Nephron progenitor cell (in vitro differentiated cells): ENCODE measurements at places on chromosomes 5 and 9.

GRCh38 chr5:161311146-161311708 lies 235.3 kb downstream of the GABRB2 start:
- no peak for DNase-seq

GRCh38 chr9:105299190-105299854 lies 54.9 kb downstream of the SLC44A1 start:
- DNase-seq, result no peak

GRCh38 chr5:54259090-54259489 lies 51.3 kb downstream of the ARL15 start:
- no peak for DNase-seq

GRCh38 chr5:115168829-115169486 lies 750 bp downstream of the TRIM36 start:
- DNase-seq, result peak; percentile 42

- no peak for DNase-seq
These were observed 5.1 kb downstream of the POLR3G start for GRCh38 chr5:90479611-90480385.

DNA sequence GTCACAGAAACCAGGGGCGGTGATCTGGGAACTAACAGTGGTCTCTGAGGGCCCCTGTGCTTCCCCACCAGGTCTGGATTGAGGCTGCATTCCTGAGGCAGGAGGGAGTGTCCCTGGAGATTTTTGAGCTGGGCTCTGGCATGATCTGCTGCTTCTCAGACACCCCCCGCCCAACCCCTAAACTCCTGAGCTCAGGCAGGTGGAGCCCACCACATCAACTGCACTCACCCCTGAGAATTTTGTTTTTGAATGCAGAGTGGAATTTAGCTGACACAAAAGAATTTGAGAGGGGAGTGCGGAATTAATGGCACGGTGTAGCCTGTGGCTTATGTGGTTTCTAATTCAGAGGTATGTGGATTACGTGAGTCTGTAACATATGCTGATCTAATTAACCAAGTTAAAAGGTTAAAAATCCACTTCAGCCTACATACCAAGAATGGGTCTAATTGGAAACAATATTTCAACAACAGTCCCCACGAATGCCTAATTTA lies 23.9 kb upstream of the CTSL start:
- peak; percentile 37 for DNase-seq

DNA sequence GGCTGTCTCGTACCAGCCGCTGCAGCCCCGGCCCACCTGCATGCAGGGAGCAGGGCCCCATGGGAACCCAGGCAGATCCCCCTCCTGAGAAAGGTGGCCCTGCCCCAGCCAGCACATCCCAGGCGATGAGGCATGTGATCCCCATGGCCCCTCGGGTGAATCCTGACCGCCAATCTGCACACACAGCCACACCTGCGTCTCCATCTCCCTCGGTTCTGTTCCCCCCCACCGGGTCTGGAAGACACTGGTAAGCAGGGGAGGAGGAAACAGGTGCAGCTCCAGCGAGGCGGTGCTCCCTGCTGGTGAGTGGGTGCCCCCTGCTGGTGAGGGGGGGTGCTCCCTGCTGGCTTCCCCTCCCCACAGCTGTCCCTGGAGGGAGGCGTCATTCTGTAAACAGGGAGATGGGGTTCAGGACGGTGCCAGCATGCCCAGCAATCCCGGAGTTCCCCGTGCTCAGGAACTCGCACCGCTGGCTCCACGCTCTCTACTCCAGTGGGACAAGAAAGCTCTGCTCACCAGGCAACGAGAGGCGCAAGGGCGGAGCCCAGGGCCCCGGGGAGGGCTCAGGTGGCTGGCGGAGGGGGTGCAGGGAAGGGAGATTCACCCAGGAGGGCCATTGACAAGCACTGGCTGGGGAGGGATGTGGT lies 28.4 kb upstream of the SLC12A7 start:
- DNase-seq, result peak; percentile 73

DNA sequence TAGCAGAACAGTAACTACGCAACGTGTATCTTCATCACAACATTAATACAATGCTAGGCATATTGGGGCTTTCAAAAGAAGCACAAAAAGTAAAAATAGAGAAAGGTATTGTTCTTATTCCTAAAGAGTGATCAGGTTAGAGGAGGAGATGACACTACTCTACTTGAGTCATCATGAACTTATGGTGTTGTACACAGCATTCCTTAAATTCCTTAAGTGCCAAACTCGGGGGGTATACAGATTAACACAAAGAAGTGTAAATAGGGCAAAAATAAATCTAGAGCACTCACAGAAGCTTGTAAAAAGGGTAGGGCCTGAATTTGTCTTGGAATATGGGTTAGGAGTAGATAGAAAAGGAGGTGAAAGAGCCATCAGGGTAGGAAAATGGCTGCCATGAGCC lies 308.0 kb upstream of the DAP start:
- no peak for DNase-seq

DNA sequence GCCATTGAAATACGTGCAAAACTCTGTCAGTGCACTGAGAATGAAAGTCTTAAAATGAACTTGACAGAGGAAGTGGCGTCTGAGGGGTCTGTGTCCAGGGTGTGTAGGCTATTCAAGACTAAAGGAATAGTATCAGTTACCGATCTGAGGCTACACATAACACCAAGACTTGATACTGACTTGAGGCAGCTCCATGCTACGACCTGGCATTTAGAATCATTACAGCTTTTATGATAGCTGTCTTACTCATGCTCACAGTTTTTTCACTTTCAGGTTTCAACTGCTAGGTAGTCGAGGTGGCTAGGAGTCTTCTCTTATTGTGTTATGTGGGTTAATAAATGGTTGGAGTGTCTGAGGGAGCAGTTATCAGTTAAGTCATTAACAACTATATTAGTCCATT lies 92.8 kb upstream of the SLCO6A1 start:
- DNase-seq, result no peak

DNA sequence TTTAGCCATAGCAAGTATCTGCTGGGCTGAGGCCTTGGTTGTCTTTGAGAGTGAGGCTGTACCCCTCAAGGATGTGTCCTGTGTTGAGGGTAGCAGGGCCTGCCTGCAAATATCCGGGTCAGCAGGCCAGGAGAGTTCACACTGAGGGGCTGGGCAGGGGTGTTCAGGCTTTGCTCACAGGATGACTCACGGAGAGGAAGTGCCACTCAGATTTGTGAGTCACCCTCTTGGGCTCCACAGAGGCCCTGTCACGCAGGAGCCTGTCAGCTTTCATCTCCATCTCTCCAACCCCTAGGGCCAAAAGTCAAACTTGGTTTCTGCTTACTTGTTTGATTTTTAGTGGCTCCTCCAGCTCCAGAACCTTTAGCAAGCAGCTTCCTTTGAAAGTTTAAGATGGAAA lies 211.5 kb downstream of the SEC61B start:
- no peak for DNase-seq

DNA sequence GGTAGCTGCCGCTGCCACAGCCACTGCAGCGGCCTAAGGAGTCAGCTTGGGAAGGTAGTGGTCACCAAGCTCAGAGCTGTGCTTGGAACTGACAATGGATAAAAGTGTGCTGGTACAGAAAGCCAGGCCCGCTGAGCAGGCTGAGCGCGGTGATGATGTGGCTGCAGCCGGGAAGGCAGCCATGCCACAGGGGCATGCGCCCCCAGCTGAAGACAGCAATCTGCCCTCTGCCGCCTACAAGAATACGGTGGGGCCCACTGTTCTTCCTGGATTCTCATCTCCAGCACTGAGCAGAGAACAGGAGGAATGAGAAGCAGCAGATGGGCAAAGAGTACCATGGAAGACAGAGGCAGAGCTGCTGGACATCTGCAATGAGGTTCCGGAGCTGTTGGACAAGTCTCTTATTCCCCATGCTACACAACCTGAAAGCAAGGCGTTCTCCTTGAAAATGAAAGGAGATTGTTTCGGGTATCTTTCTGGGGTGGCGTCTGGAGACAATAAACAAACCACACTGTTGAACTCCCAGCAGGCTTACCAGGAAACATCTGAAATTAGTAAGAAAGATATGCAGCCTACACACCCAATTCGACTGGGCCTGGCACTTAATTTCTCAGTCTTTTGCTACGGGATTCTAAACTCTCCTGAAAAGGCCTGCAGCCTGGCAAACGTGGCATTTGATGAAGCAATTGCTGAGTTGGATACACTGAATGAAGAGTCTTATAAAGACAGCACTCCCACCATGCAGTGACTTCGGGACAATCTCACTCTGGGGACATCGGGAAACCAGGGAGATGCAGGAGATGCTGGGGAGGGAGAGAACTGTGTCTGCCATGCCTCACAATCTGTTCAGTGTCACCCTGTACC lies 22.8 kb upstream of the ANKRD18A start:
- no peak for DNase-seq

DNA sequence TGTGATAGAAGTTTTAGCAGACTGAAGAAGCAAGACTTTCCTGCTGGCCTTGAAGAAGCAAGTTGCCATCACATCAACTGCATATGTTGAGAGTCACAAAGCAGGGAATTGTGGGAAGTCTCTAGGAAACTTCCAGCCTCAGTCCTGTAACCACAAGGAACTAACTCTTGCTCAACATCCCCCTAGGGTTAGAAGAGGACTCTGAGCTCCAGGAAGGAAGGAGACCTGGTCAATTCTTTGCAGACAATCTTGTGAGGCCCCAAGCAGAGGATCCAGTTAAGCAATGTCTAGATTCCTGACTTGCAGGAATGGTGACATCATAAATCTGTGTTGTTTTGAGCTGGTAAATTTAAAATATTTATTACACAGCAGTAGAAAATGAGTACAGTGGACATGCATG lies 18.6 kb upstream of the ZNF366 start:
- DNase-seq, result no peak

DNA sequence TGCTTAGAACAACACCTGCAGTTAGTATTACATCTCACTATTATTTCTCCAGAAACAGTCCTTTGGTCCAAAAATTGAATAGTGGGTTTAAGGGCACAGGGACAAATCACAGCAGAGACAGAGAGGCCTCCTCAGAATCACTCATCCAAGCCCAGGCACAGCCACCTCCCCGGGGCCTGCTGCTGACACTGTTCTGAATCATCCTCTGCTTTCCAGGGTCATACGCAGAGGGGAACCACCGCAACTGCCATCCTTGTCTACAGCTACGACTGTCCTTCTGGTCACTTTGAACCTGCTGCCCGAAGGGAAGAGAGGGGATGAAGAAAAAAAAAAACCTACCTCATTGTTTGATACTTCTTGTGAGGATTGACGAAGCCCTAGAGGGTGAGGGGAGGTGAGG lies 35.3 kb upstream of the MAN2A1 start:
- no peak for DNase-seq

DNA sequence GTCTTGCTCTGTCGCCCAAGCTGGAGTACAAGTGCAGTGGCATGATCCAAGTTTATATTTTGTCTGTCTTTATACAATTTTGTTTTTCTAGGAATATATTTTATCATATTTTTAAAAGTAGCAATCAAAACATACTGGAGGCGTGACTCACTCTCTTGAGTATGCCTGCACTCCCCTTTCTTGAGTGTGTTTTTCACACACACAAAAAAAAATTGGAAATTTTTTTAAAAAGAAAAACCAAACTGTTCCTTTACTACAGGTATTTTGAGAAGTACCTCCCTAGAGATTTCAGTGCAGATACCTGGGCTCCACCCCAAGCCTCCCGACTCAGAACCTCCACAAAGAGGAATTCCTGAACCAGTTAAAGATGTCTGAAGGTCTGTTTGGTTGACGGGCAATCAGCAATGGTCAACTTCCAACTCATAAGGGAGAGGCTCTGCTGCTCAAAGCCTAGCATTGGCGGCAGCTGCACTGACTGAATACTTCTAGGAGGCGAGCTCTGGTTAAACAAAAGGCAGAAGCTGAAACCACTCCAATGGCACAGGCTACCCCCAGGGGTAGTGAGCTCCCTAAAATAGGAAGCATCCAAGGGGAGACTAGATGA lies 27.4 kb downstream of the PDE6A start:
- DNase-seq, result no peak

DNA sequence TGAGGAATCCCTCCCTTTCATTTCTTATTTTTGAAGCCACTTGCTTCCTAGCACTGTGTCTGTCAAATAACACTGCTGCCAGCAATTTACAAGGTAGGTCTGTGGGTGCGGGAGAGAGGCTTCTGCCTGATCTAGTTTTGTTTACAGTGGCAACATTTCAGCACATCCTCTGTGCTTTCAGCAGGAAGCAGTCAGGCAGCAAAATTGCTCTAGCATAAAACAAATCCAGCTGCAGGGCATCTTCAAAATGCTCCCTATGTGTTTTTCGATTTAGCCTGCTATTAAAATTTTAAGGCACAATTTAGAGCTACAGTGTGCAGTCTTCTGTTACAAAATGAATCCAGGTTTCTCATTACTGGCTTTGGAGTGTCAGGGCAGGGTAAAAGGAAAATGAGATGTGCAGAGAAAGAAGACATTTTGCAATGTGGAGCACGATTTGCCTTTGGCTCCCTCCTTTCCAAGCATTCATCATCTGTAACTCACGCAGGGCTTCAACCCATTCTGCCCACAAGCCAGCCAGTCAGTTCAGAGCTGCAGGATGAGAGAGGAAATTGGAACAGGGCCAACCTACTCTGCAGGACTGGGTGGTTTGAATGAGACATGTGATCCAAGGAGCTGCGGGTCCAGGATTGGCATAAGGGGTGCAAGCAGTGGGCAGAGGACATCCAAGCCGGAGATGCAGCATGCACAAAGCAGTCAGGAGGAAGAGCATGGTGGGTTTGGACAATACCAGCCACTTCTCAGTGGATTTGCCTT lies 143.4 kb upstream of the APC start:
- DNase-seq, result no peak

DNA sequence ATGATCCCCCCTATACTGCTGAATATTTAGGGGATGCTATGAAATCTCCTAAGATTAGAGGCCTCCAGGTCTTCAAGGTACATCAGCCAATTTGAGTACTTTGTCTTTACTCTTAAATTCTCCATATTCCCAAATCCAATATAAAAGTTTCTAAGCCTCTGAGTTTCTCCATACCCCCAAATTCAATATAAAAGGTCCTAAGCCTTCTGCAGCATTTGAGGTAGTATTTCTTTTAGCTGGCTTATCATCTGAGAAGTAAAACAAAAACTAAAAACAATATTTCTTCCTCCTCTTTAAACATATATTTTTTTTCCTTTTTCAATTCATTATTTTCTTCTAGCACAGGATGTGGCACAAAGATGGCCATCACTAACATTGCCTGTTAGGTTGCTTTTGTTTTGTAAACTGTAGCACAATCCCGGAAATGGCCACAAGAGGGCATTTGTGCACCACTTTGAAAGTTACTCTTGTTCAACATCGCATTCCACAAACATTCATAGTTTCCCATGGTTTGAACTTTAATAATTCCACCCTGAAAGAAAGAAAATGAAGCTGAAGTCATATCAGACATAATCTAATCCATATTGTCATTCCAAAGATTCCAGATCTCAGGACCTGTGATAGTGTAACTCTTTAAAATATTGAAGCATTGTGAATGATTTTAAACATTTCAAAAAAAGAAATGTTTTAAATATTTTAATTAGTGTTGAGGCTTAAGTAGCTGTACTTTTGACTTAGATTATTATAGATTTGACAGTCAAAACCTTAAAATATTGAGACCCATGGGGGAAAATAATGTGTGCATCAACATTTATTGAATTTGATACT lies 21.0 kb upstream of the SCGB3A2 start:
- DNase-seq, result peak; percentile 73

- peak; percentile 83 for DNase-seq
These were observed 796 bp upstream of the GADD45G start for GRCh38 chr9:89603767-89604665.

- no peak for DNase-seq
These were observed 535.3 kb downstream of the EFNA5 start for GRCh38 chr5:107135391-107135790.
